ENCODE measurements at places on chromosomes 11 and 22.

DNA sequence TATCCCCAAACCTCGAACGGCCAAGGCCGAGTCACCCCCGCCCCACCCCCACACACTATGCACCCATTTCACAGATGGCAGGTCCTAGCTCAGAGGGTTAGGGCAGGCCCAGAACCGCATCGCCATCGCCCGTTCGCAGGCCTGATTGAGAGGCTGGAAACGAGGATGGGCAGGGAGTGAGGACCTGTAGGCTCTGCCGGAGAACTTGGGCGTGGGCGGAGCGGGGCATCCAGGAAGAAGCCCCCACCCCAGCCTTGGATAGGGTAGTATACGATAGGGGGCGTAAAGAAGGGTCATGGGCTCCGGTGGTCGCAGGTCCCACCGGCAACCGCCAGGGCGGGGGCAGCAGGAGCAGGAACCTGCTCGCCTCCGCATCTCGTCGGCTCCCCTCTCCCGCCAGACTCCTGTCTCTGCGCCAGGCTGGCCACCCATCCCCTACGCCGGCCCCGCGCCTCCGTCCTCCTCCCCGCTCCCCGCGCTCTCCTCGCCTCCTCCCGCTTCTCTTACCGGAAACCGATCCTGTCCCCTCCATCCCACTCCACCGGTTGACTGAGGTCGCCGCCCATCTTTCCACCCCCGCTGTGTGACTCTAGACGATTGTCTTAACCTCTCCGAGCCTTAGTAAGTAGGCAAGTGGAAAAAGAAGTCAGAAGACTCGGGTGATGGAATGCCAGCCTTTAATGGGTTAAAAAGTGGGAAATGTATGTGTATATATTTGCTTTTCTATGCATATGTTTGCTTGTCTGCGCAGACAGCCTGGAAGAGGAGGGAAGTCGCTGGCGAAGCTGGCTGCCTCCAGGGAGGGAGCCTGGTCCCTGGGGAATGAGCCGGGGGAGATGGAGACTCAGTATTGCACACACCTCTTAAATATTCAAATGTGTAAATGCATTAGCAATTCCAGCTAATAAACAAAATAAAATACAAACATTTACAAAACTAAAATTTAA lies 52.8 kb downstream of the CYTH4 start:
- no peak for DNase-seq

- DNase-seq, result no peak
Observed at GRCh38 chr22:26524870-26525269, 12.6 kb upstream of the TFIP11 start.

DNA sequence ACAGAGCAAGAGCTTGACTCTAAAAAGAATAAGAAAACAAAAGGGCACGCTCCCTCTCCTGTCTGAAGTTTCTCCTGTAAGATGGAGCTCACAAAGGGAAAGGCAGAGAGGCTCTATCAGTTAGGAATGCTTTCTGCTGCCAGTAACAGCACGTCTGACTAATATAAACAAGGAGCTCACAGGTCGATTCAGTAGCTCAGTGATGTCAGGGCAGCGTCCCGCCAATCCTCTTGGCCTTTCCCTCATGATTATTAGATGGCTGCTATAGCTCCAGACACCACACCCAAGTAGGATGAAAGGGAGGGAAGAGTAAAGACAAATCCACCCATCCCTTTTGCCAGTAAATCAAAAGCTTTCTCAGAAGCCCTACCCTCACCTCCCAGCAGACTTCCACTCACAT lies 51.3 kb upstream of the HMGXB4 start:
- no peak for DNase-seq

- DNase-seq, result no peak
Observed at GRCh38 chr22:38839686-38840085, 4.1 kb downstream of the NPTXR start.

DNA sequence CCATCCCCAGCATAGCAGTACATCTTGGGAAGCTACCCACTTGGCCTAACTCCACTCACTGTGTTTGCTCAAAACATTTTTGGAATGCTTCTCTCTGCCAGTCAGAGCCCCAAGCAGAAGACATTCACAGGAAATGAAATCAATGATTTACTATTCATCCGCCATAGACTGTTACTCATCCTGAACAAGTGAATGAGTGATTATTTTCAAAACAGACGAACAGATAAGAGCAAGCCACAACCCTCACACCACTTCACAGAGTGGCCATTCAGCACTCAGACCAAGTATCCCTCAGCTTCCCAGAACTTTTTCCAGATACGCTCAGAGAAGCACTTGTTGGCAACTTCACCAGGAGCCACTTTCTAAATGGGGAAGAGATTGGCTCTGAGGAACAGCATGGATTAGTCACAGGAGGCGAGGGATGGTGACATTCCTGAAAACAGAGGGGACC lies 13.0 kb upstream of the UBASH3B start:
- no peak for DNase-seq

GRCh38 chr11:57514538-57515331 lies 767 bp downstream of the SLC43A1 start:
- DNase-seq, result peak; percentile 72

GRCh38 chr11:43396617-43397016 lies 37.9 kb downstream of the TTC17 start:
- DNase-seq, result no peak

DNA sequence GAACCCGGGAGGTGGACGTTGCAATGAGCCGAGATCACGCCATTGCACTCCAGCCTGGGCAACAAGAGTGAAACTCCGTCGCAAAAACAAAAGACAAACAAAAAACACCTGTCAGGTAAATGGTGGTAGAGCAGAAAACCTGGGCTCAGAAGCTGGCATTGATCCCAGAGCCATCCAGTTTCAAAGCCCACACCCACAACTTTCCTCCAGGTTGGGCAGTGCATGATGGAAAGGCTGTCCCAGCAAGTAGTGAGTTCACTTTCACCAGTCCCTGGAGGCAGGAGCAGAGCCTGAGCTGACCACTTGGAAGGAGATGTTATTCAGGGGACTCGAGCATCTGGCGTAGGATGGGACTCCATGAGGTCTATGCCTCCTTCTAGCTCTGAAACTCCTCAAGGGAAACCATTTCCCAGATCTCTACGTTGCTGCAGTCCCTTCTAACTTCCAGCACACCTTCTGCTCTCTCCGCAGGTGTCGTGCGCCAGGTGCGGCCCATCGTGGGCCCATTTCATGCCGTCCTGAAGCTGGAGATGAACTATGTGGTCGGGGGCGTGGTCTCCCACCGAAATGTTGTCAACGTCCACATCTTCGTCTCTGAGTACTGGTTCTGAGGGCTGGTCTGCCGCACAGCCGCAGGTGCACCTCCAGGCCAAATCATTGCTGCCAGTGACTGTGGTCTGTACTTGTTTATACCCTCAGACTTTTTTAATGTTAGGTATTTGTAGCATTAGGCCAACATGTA lies 71.6 kb upstream of the ATXN10 start:
- DNase-seq, result no peak

GRCh38 chr11:77436506-77436905 lies 37.4 kb downstream of the PAK1 start:
- DNase-seq, result no peak

DNA sequence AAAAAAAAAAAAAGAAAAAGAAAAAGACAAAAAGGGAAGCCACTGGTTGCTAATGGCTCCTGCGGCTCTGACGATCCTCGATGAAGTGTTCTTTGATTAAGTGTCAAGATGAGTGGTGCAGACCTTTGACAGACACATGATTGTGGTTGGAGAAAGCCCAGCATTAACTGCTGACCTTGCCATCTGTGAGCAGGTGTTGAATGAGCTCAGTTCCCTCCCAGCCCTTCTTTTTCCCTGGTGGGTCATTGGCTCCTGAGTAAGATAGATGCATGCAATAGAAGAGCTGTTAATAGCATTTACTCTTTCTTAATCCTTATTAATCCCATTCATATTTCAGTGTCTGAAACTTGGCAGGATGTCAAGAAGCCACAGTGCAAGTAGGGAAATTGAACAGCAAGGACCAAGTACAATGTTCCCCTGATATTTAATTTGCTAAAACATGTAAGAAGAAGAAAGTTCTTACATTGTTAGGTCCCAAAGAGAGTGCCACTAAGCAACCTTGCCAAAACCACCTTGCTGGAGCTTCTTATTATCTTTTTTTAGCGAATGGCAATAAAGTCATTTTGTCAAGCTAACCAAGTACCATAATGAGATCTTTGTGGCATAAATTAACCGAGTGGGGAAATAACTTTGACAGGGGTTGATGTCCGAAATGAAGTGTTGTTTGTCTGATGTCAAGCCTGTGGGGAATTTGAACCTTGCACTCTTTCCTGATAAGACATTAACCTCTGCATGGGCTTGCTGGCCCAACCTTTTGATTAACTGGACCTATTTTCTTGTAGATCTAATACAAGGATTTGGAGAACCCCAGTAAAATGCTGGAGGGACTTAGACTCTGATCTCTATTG lies 113.7 kb downstream of the PTPRJ start:
- DNase-seq, result no peak

DNA sequence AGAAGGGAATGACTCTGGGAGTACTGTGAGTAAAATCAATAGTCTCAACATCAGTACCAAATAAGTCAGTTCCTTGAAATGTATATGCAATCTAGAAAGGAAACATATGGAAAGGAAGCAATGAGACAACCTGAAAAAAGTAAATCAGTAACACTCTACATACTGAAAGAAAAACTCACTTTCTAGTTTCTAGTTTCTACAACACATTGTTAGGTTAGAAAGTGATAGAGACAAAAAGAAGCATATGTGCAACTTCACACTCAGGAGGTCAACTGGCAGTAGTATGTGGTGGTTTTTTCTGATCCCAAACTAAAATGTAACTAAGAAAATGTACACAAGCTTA lies 156.5 kb upstream of the SOX6 start:
- no peak for DNase-seq

DNA sequence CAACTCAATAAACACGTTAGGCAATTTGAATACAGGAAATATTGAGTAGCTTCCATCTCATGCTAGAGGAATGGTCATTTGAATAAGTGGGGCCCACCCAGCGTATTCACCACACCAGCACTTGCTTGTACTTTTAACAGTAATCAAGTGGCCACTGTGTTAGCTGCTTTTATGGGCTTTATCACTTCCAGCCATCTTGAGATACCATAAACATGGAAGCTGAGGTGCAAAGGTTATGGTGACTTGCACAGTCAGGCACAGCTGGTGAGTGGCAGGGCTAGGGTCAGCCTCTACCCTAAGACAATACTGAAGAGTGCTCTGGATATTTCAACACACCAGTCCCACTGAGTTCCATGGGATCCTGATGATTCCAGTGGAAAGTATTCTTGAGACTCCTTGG lies 6.7 kb downstream of the JOSD1 start:
- no peak for DNase-seq

GRCh38 chr11:104067534-104067933 lies 31.1 kb downstream of the DDI1 start:
- no peak for DNase-seq

- no peak for DNase-seq
Observed at GRCh38 chr11:79864882-79865281, 424.1 kb upstream of the TENM4 start.

DNA sequence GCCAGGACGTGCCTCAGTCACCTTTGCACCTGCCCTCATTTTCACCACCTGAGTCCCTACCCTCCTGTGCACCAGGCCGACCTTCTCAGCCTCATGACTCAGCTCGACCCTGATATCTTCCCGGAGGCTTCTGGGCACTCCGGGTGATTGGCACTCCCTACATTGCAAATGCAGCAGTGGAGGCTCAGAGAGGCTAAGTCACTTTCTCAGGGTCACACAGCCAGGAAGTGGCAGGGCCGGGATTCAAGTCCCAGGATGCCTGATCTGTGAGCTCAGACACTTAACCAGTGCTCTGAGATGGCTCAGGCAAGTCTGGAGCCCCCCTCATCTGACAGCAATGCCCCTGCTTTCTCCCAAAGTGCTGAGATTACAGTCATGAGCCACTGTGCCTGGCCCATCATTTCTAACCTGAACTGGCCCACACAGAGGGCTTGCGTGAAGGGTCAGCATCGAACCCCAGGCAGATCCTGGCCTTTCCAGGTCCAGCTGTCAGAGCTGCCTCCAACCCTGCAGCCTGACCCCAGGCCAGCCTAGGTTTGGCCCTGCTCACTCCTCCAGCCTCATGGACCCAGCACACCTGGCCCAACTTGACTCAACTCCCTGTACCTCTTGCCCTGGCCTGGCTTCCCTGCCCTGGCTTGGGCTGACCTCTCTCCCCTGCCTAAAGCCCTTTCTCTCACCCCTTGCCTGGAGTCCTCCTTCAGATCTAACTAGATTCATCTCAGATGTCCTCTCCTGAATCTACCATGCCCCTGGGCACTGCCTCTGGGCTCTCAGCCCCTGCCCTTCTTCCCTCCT lies 40.7 kb upstream of the RTL6 start:
- no peak for DNase-seq

GRCh38 chr11:19988598-19988997 lies 171.7 kb downstream of the DBX1 start:
- no peak for DNase-seq

- no peak for DNase-seq
Observed at GRCh38 chr22:49101225-49101624, 726.4 kb downstream of the BRD1 start.

- DNase-seq, result no peak
Observed at GRCh38 chr11:11735586-11735985, 106.2 kb upstream of the USP47 start.

GRCh38 chr22:45537734-45538181 lies 35.1 kb downstream of the FBLN1 start:
- DNase-seq, result no peak

GRCh38 chr22:39236321-39237317 lies 8.2 kb downstream of the PDGFB start:
- peak; percentile 71 for DNase-seq

DNA sequence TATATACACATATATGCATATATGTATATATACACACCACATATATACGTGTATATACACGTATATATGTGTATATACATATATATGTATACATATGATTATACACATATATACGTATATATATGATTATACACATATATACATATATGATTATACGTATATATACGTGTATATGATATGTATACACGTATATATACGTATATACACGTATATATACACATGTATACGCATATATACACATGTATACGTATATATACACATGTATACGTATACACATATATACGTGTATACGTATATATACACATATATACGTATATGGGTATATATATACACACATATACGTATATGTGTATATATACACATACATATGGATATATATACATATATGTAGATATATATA lies 62.1 kb upstream of the HMGXB4 start:
- no peak for DNase-seq

DNA sequence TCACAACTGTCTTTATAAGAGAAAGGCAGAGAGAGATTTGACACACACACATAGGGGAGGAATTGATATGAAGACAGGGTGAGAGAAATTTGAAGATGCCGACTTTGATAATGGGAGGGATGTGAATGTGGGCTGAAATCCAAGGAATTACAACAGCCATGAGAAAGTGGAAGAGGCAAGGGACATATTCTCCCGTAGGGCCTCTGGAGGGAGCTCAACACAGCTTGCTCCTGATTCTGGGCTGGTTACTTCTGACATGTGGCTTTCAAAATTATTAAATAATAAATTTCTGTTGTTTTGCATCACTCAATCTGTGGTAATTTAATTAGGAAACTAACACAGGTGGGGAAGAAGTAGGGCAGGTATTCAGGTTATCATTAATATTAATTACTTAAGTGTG lies 282.9 kb downstream of the LUZP2 start:
- no peak for DNase-seq

GRCh38 chr22:41501209-41501608 lies 32.3 kb downstream of the ACO2 start:
- DNase-seq, result peak; percentile 65

GRCh38 chr11:22244986-22245592 lies 52.2 kb downstream of the ANO5 start:
- DNase-seq, result peak; percentile 5
